ENCODE measurements at places on chromosomes 13 and 19.

GRCh38 chr13:35714121-35714520 lies 237.6 kb upstream of the MAB21L1 start:
- no peak for DNase-seq

GRCh38 chr13:28031896-28032288 lies 43.4 kb upstream of the URAD start:
- no peak for DNase-seq

DNA sequence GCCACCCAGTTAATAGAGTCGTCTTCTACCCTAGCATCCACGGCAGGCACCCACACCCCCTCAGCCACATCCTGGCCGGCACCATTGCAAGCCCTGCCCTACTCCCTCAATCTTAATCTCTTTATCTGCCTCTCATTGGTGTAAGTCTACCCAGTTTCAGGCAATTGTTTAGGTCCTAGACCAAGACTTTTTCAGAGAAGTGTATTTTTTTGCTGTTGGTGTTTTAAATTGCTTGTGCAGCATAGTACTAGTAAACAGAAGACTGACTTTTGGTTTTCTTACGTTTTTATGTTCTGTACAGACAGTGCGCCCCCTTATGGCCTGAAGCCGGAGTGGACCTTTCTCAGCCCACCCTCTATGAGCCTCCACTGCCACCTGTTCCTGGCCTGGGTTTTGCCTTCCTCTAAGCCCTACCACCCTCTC lies 2.3 kb upstream of the LCP1 start:
- DNase-seq = no peak

DNA sequence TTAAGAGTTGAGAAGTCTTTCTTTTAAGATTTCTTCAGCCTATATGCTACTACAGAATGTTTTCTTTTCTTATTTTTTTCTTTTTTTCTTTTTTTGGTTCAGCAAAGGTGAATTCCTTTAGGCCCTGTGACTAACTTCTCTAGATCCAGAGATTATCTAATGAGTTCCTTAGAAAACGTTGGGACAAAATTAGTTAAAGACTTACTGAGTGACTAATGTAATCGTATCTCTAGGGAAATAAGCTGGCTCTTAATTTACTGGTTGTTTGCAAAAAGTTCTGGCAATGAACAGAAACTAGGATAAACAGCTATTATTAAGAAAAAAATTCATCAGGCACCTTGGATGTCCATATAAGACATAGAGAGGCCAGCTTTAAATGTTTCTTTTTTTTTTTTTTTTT lies 30.7 kb upstream of the CSNK1A1L start:
- no peak for DNase-seq

DNA sequence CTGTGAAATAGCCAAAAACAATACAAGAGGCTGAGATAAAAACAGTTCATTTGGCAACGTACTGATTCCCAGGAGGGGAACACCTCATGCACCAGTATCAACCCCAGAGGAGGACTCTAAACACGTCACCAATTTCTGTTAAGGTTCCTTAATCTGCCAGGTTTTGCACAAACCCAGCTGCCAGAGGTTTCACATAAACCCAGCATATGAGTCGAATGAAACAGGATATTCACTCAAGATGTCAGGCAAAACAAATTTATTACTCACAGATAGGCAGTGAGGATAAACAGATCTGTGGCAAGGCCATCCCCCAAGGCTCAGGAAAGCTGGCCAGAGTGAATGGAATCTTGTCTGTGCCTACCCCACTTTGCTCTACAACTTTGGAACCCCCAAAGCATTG lies 210.9 kb downstream of the GPC5 start:
- DNase-seq = no peak

DNA sequence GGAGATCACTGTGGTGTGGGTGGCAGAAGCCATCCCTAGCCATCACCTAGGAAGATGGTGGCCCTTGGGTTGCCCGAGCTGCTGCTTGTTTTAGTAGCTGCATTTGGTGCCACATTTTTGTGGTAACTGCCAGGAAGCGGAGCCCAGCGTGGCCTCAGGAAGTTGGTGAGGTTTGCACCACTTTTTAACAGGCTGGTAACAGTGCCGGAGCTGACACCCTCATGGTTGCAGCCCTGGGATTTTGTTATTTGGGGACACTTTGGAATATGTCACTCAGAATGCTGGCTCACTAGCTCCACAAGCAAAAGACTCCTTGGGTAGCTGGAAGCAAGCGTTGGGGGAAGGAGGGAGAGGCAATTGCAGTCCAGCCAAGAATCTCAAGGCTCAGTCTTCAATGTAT lies 22.1 kb downstream of the ACTN4 start:
- DNase-seq = no peak

- no peak for DNase-seq
Measured at GRCh38 chr13:83485101-83485500, 397.2 kb downstream of the SLITRK1 start.

- peak; percentile 26 for DNase-seq
Measured at GRCh38 chr13:27379694-27380641, 44.5 kb upstream of the GTF3A start.

- no peak for DNase-seq
Measured at GRCh38 chr13:91464336-91464735, 65.9 kb downstream of the GPC5 start.

DNA sequence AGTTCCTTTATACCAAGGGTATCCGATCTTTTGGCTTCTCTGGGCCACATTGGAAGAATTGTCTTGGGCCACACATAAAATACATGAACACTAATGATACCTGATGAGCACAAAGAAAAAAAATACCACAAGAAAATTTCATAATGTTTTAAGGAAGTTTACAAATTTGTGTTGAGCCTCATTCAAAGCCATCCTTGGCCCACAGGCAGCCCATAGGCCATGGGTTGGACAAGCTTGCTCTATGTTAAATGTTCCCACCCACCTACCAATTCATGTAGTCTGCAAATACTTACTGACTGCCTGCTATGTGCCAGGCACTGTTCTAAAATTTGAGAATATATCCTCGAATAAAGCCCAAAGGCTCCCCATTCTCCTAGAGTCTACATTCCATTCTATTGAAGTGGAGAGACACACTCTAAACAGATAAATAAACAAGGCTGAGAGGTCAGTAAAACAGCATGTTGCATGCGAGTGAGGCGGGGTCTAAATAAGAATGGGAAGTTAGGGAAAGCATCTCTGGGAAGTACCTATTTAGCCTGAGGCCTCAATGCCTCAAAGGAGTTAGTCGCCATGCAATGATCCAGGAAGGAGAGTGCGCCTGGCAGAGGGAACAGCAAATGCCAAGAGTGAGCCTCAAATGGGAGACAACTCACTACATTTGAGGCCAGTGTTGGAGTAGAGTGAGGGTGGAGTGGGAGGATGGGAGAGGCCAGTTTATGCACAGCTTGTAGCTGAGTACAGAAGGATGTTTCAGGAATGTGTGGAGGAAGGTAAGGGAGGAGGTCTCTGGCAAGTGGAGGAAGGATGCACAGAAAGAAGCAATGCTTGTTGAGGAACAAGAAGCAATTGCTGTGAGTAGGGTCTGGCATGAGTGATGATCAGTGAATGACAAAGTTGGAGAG lies 52.5 kb upstream of the CLDN10 start:
- DNase-seq = no peak

DNA sequence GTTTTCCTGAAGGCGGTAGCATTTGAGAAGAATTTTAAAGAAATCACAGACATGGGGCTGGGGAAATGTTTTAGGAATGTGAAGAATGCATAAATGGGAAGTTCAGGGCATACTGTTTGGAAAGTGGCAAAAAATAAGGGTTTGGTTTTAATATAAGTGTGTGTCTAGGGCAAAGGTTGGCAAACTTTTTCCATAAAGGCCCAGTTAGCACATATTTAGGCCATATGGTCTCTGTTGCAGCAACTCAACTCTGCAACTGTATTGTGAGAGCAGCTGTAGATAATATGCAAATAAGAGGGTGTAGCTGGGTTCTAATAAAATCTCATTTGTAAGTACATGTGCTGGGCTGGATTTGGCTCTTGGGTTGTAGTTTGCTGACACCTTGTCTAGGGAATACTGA lies 521.9 kb downstream of the DIAPH3 start:
- no peak for DNase-seq

Data from NCI-H1105 treated with DMSO at 0.1 percent for 48 hours (cell line).